GF-D8 (cell line): ENCODE measurements at places on chromosomes 7 and 10.

DNA sequence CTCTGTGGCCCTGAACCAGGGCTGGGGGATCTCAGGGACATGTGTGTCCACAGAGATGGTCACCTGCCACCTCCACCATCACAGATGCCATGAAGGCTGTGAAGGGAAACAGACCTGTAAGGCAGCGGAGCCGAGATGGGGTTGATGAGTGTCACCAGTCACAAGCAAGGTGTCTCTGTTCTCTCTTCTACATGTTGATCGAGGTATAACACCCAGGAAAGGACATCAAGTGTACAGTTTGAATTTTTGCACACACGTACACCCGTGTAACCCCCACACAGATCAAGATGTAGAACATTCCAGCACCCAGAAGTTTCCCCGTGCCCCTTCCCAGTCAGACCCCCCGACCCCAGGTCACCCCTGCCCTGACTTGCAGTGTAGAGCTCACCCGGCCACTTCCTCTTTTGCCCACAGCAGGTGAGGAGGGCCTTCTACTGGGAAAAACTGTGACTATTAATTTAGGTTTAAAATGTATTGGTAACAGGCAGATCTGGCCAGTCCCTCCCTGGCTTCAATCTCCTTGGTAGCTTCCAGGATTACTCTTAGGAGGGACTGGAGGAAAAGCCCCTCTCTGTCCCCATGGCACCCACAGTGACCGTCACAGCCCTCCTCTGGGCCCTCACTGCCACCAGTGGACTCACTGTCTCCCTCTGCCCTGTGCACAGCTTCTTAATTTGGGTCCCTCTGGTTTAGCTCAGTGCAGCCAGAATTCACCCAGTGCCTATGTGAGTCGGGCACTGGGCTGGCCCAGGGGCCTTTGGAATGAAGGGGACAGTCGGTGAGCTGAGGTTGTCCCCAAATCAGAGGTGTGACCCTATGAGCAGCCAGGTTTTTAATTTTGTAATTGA lies 108.2 kb downstream of the LHPP start:
- no peak for DNase-seq

DNA sequence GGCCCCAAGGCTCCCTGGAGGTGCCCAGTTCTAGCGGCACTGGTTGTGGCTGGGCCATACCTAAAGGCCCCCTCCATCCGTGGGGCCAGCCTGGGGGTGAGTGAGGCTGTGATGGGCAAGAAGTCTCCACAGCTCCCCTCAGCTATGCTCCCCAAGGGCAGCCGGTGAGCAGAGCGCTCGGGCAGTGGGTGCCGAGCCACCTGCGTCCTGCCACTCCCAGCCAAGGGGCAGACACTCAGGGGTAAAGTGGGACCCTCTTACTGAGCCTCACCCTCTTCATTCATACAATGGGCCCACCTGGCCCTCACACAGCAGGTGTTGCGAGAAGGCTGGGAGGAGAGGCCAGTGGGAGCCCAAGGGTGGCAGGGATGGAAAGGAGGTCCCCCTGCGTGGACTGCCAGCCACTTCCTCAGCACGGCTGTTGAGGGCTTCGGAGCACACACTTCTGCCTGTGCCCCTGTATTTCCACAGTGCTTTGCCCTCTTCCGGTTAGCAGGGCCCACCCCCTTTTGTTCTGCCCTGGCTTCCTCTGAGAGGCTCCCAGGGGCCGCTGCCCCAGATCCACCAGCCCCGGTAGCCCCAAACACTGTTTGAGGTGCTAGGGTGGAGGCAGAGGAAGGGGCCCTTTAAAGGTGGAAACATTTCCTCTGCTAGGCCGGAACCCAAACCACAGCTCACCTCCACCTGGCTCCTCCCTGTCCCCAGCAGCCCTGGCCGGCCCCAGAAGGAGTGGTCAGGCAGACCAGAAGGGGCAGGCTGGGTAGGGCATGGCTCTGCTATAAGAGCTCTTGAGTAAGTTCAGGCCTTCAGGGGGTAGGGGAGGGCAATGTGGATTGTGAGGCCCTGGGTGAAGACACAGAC lies 16.4 kb upstream of the C10orf105 start:
- peak; percentile 16 for DNase-seq

DNA sequence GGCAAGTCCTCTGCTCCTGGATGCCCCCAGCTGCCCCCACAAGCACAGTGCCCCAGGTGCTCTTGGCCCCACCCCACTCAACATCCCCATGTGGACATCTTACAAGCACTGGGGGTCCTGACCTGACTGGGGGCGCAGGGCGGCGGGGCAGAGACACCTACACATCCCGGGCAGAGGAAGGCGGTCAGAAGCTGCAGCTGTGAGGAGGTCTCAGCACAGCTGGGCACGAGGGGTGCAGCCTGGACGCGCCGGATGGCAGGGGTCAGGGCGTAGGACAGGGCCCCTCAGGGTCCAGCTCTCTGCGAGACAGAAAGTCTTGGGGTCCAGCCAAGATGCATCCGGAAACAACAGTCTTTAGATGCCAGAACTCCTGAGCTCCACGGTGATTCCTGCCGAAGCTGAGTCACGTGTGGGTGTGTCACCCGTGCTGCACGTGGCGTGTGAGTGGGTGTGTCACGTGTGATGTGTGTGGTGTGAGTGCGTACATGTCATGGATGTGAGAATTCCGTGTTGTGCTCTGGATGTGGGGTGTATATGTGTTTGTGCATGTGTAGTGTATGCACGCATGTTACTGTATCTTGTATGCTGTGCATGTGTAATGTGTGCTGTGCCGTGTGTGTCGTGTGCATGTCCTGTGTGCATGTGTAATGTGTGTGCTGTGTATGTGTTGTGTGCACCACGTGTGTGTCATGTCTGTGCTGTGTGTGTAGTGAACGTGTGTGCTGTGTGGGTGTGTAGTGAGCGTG lies 5.1 kb downstream of the VENTX start:
- no peak for DNase-seq

GRCh38 chr7:143023047-143023446 lies 3.9 kb downstream of the OR9A2 start:
- DNase-seq = no peak

GRCh38 chr10:84593506-84593905 lies 265.1 kb downstream of the CCSER2 start:
- DNase-seq = no peak
